ENCODE measurements at places on chromosomes 4 and X.

- DNase-seq = no peak
Measured at GRCh38 chr4:1099684-1100335, 13.6 kb downstream of the RNF212 start.

GRCh38 chr4:22803512-22803911 lies 110.8 kb downstream of the GBA3 start:
- no peak for DNase-seq

DNA sequence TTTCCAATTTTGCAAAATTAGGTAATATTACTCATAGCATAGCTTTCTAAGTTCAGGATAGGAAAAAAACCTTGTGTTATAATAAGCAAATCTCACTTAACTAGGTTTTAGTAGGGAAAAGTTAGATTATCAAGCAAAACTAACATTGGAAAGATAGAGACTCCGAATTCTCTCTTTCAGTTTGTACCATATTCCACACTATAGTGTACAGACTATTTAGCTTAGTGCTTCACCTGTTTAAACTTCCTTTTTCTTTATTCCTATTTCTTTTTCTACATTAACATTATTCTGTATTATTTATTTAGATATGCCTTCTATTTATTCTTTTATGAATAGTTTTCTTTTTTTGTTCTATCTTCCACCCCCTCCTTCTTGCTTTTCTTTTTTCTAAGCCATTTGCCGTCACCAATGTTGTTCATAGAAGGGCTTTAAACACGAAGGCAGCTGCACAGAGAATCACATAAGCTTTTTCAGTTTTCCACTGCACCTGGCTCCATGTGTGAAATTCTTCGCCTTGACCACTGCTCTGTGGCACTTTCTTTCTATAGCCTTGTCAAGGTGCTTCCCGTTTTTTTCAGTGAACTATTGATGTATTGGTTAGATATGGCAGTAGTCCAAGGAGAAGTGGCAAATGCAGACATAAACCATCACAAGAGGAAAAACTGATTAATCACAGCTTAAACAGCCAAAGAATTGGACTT lies 8.5 kb downstream of the PCDH10 start:
- DNase-seq = no peak

GRCh38 chrX:96692454-96692853 lies 7.8 kb downstream of the DIAPH2 start:
- no peak for DNase-seq

GRCh38 chr4:65747386-65747785 lies 77.1 kb upstream of the EPHA5 start:
- DNase-seq = no peak

- DNase-seq = no peak
Measured at GRCh38 chr4:57074744-57075143, 35.4 kb downstream of the IGFBP7 start.

- DNase-seq = no peak
Measured at GRCh38 chr4:99696801-99697200, 39.2 kb upstream of the C4orf54 start.

DNA sequence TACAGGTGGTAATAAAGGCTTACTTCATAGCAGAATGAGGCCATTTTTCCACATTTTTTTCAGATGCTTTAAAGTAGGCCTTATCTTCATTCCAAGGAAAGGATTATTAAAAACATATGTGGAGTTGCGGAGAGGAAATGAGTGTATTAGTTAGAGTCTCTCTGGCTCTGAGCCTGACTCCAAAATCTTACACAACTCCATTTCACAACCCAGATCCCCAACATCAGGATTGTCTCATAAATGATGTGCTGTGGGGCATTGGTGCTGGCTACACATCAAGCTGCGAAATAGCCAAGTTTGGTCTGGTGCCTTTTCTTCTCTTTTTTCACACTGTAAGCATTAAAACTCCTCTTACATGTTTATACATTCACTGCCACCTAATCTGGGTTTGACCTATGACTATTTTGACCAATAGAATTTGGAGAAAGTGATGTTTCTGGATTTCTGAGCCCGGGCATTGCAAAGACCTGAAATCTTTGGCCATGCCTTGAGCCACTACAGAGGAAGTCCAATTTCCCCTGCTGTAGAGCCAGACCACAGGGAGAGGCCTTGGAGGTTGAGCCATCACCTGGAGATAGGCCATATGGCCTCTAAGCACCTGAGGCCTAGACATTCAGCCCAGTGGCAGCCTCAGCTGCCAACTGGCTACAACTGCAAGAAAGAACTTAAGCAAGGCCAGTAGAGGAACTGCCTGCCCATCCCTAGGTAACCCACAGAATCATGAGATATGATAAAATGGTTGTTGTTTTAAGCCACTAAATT lies 16.7 kb upstream of the SOD3 start:
- DNase-seq = no peak

DNA sequence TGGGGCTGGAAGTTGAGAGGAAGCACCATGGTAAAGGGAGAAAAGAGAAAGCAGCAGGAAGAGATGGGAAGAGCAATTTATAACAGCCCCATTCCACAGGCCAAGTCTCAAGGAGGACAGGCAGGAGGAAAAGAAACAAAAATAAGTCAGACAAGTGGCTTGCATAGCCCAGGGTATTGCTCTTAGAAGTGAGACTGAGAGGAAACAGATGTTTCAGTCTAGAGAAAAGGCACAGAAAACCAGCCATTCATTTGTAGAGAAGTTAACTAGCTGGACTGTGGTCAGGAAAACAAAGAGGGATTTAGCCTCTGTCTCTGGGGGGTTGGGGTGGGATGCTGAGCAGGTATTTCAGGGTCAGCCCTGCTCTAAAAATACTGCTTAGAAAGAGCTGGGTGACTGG lies 175.0 kb upstream of the ARHGEF9 start:
- no peak for DNase-seq

DNA sequence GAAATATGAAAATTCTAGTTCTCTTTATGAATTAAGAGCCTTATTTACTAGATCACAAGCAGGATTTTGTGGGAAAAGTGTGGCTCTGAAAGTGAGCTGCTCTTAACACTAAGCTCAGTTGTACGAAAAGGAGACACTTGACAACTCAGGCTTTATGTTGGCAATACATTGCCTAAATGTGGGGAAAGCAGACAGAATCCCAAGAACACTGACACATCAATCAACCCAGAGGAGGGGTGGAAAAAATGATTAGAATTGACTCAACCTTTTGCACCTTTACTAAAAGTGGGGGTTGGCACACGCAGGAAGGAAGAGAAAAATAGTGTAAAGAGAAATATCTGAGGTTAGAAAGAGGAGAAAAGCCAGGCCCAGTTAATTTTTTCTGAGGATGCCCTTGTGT lies 61.6 kb downstream of the CHST7 start:
- no peak for DNase-seq

DNA sequence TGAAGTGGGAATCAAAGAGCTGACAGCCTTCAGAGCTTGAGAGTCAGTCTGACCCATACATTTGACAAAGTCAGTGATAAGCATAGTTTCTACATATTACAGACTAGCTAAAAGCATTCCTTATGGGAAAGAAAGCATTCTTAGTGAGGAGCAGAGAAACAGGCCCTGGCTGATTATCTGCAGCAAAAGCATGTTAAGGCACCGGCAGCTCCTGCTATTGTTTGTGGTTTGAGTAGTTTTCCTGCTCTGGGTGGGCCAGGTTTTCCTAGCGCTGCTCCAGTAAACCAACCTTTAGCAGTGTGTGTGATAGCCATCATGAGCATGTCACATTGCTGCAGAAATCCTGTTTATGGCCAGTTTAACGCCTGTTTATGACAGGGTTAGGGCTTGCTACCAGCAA lies 51.6 kb upstream of the WDR1 start:
- no peak for DNase-seq

DNA sequence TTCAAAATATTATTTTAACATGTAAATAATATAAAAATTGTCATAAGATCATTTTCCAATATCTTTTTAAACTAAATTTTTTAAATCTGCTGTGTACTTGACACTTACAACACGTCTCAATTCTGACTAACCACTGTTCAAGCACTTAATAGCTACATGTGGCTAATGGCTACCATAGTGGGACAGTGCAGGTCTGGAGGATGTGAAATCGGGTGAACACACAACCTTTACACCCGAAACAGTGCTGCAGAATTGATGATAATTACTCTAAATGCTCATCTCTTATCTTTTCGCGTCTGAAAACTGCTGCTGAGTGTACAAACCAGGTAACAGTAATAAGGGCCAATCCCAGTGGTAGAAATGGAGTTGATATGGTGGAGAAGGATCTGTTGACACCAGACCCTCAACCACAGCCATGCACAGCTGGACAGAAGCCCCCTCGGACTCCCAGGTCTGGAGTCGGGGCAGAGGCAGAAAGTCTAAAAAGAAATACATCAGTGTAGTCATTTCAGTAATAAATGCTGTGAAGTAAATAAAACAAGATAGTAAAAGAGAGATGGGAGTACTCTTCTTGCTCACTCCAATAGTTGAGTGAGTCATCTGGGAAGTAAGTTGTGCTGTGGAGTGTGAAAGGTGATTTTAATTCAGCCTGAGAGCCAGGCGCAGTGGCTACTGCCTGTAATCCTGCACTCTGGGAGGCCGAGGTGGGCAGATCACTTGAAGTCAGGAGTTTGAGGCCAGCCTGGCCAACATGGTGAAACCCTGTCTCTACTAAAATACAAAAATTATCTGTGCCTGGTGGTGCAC lies 150.0 kb downstream of the CBR4 start:
- no peak for DNase-seq

DNA sequence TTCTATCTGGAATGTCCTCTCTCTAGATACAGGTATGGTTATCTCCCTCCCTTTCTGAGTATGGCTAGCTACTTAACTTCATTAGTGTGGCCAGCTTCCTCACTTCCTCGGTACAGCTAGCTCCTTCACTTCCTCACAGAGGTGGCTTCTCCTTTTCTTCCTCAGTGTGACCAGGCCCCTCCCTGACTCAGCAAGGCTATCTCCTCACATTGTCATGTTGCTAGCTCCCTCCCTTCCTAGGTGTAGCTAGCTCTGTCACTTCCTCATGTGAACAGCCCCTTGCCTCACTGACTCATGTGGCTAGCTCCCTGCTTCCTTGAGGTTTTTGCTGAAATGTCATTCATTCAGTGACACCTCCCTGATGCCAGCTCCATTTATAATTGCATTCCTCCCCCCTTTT lies 67.3 kb upstream of the DDIT4L start:
- no peak for DNase-seq

DNA sequence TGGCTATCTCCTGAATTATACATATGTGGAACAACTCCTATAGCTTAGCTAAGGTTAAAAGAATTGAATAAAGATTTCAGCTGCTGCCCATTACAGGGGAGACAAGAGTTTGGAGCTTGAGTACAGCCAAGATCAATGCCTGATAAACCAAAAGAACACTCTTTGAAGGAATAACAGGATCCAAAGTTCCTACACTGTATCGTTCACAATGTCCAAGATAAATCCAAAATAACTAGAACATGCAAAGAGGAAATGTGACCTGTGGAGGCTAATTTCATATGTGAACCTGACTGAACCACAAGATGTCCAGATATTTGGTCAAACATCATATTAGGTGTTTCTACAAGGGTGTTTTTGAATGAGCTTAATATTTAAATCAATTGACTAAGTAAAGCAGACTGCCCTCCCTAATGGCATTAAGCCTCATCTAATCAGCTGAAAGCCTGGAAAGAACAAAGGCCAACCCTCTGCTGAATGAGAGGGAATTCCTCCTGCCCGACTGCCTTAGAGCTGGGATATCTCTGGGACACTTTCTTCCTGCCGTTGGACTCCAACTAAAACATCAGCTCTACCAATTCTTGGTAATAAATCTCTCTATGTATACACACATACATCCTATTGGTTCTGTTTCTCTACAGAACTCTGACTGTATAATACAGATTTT lies 19.2 kb downstream of the RFC1 start:
- no peak for DNase-seq

GRCh38 chr4:7756561-7757355 lies 182.9 kb downstream of the AFAP1 start:
- no peak for DNase-seq

GRCh38 chrX:1511829-1512228 lies 25.2 kb downstream of the P2RY8 start:
- no peak for DNase-seq

DNA sequence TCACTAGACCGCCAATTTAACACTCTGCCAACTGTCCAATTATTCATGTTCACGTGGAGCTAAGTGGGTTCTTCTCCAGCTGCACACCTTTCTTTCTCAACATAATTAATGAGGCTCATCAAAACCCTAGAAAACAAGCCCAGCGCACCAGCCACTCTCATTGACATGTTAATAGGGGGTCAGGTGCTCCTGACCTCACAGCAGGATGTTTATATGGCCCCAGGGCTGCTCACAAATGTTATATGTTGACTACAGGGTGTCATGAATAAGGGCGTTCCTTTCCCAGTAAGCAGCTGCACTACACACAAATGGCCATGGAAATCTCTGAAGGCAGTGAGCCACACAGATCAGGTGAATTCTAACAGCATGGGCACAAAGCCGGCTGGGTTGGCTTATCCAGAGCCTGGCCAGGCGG lies 209.8 kb downstream of the MGST2 start:
- no peak for DNase-seq

DNA sequence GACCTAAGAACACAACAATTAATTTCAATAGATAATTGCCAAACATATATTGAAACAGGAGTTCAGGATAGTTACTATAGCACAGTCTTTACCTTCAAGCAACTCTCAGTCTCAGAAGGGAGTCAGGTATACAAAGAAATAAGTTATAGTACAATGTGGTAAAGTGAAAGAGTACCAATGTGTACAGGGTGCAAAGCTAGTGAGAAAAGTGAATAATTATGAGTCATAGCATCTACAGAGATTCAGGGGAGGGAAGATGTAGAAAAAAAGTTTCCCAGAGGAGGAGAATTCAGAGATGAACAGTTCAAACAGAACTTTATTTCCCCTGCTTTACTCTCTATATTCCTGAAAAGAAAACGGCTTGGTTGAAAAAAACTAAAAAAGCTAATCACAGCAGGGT lies 22.7 kb upstream of the DKK2 start:
- no peak for DNase-seq

GRCh38 chr4:6257247-6258025 lies 12.2 kb upstream of the WFS1 start:
- no peak for DNase-seq

GRCh38 chrX:80807606-80807991 lies 2.1 kb downstream of the BRWD3 start:
- no peak for DNase-seq

GRCh38 chr4:27398631-27399310 lies 538.1 kb downstream of the STIM2 start:
- no peak for DNase-seq

- no peak for DNase-seq
Measured at GRCh38 chr4:123819362-123820035, 422.9 kb downstream of the SPRY1 start.

- DNase-seq = no peak
Measured at GRCh38 chrX:18714910-18715309, 7.5 kb downstream of the PPEF1 start.

- DNase-seq = no peak
Measured at GRCh38 chr4:14383652-14384051, 618.6 kb upstream of the CPEB2 start.

DNA sequence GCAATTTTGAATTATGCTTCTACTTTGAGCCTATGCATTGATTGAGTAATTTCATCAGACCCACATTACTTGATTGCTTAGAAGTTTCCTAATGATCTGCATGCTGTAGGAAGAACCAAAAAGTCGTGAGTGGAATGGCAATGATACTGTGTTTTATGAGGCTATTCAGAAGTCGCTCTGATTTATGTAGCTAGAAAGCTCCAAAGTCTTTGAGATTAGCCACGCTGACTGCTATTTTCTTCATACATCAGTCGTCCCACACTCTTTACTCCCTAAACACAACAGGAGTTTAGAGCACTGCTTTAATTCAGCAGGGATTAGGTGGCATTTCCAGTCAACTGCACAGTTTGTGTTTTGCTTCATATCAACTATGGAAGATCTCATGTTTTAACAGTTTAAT lies 4.1 kb downstream of the GRID2 start:
- no peak for DNase-seq
